ENCODE measurements at places on chromosomes 7 and 10. TPM values are rescaled to one million over a fixed set of nuclear protein-coding genes. Genes with fewer than 3 reads are reported as not detected.

DNA sequence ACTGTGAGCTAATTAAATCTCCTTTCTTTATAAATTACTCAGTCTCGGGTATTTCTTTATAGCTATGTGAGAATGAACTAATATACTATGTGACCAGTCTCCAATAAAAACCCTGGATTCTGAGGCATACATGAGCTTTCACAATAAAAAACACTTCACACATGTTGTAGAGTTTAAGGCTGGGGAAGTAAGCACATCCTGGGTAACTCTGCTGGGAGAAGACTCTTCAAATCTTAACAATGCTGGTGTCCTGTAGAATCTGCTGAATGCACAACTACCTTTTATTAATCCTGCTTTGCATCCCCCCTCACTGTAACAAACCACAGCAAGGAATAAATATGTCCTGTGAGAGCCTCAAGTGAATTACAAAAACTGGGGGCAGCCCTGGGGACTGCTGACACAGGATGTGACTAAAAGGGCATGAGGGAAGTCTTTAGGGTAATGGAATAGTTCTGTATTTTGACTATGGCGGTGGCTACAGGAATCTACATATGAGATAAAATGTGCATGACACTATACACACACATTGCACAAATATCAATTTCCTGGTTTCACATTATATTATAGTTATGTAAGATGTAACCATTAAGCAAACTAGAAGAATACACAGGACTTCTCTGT, 45.1 kb upstream of the KCTD7 start:
- H3K27ac ChIP-seq: no peak overlapping the region
- peaks cover 5% of the 10 kb centered on the region for H3K4me1 ChIP-seq

The GDF10 gene
- polyA plus RNA-seq: 7.4 TPM

The LDB3 gene
- 4.3 TPM for polyA plus RNA-seq

GRCh38 chr7:47571331-47572093, 10.4 kb downstream of the TNS3 start:
- no peak overlapping the region for H3K4me3 ChIP-seq
- peak overlapping the region; percentile 82 for H3K27ac ChIP-seq
- peaks cover 6% of the 10 kb centered on the region for H3K36me3 ChIP-seq
- H3K4me1 ChIP-seq: peaks cover 72% of the 10 kb centered on the region
- no peak for DNase-seq

Data from spinal cord (tissue), 10 donors.